ENCODE measurements at places on chromosomes 2 and 18.

GRCh38 chr2:224837066-224837465 is 120.9 kb upstream of the CCDC195 start:
- DNase-seq: no peak

DNA sequence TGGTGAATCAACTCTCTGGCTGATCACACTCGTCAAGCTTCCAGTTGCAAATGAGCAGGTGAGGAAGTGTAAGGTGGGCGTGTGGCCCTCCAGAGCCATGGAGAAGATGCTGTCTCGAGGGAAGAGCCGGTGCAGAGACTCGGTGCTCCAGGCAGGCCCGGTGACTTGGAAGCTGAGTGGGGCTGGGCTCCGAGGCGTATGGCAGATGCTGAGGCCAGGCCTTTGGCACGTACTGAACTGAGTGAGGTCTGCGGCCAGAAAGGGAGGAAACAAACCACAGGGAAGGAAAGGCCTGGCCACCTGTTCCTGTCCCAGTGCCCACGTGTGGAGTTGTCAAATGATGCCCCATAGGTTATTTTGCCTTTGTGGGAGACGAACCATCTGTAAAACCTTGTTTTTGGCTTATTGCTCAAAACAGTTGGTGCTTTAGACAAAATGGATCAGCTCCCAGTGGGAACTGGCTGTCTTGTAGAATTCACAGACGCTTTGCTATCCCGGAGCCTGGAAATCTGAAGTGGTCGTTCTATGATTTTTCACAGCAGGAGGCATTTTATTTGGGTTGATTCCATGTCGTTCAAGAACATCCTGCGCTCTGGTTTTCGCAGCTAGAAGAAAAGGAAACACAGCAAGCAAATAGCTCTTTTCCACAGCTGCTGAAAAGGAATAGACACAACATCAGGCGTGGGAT is 117.5 kb upstream of the TMEM18 start:
- no peak for DNase-seq

DNA sequence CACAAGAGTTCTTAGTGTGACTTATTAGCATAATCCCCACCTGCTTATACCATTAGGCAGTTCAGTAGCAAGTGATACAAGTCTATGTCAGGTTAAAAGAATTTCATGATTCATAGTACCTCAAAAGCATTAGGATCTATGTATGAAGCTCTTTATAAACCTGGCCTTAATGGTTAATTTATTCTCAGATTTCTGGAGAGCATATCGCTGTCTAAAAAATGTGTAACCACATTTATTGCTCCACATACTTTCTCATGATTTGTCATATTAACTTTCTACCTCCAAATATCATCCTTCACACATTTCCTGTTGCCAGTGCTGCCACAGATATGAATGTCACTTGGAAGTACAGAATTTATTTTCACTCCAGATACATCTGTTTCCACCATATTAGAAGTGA is 332.8 kb upstream of the MAP2 start:
- no peak for DNase-seq

GRCh38 chr18:12886498-12887126 is 2.6 kb upstream of the PTPN2 start:
- DNase-seq: peak; percentile 58

DNA sequence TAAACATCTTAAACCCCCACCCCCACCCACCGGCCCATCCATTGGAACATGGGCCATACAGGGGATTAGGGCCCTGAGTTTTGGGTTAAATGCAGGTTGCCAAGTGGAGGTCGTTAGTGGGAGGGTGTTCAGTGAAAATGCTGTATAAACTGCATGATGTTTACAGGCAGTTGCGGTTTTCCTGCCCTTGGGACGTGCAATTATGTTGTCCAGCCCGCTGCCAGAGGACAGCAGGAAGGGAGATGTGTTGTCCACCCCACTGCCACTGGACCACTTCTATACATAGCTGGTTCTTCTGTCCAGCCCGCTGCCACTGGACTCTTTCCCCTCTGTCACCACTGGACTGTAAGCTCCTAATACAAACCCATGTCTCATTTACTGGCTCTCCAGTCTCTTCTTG is 2.7 kb upstream of the LAPTM4A start:
- DNase-seq: no peak

- peak; percentile 24 for DNase-seq
Measured at GRCh38 chr18:36075862-36076587, 8.7 kb upstream of the RPRD1A start.

GRCh38 chr2:28434600-28434989 is 41.9 kb downstream of the FOSL2 start:
- DNase-seq: no peak

DNA sequence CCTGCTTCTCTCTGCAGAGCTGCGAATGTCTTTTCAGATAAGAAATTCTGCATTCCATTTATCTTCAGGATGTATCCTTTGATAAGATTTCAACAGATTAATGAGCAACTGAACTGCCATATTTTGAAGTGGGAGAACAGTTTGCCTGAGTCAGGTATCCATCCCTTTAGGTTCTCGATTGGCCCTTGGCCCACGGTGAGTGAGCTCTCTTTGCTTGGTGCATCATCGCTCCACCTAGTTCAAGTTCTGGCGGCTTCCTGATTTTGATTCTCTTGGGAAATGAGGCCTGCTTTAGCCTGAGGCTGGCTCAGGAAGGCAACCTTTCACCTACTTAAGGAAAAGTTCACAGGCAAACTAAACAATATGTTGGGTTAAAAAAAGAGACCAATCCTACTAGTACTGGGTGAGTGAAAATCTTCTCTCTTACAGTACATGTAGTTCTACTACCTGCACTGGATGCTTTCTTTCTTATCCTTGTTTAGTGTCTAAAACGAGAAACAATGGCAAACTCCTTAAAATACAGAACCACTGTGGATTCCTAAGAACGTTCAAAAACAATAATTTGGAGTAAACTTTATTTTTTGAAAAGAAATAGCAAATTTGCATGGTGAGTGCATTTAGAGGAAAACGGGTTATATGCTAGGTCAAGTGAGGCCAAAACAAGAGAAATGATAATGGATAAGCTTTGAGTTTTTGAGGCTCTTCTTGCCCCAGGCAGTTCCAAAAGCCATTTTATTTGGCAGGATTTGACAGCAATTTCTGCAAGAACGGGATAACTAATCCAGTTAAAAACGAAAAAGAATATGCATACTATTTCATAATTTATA is 837 bp upstream of the ACSL3 start:
- peak; percentile 67 for DNase-seq

DNA sequence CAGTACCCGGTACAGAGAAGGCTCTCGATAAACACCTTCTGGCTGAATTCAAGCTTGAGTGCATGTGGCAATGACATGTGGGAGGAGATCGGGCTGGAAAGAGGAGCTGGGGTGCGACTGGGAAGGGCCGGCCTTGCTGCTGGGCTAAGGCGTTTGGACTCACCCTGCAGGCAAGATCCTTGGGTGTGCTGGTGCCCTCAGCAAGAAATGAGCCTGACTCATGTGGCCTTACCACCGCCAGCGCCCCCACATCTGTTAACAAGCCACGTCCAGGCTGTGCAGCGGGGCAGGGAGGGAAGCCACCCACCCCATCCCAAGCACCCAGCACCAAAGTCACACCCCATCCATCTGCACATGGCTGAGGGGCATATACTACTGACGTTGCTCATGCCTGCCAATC is 1.3 kb downstream of the HS1BP3 start:
- DNase-seq: no peak

DNA sequence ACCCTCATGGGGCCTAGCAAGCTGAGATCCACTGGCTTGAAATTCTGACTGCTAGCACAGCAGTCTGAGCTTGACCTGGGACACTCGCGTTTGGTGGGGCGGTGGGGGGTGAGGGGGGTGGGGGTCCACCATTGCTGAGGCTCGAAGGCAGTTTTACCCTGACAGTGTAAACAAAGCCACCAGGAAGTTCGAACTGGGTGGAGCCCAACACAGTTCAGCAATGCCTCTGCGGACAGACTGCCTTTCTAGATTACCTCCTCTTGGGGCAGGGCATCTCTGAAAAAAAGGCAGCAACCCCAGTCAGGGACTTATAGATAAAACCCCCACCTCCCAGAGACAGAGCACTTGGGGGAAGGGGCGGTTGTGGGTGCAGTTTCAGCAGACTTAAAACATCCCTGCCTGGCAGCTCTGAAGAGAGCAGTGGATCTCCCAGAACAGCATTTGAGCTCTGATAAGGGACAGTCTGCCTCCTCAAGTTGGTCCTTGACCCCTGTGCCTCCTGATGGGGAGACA is 149.7 kb upstream of the TANK start:
- DNase-seq: no peak

DNA sequence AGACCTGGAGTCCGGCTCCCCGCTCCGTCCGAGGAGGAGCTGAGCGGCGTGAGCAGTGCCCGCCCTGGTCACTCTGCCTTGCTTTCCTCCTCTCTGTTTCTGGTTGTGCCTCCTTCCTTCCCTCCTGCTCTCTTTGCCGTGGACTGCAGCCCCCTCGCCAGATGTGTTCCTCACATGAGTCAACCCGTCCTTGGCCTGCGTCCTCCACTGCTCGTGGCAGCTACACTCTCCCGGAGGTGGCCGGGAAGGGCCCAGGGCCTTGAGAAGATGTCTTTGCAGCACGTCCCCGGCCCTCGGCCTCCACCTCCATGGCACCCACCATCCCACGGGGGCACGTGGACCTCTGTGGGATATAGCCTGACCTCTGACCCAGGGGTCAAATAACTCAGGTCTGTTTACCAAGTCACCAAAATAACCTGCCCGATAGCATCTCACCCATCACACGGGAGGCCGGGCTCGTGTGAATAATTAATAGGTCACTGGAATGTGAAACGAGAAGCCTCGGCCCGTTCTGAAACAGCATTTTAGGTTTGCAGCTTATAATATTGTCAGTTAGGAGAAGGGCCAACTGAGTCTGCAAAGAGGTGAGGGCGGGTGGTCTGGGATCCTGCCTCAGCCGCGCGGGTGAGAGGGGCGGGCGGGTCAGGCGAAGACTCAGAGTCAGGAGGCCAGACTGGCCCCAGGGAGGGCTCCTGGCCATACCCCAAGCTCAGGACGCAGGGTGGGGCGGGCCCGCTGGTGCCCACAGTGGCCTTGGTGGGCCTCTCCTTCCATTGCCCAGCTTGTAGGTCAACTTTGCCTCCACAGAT is 42.6 kb downstream of the NFATC1 start:
- no peak for DNase-seq

- DNase-seq: no peak
Measured at GRCh38 chr2:127829845-127830246, 18.9 kb upstream of the WDR33 start.

DNA sequence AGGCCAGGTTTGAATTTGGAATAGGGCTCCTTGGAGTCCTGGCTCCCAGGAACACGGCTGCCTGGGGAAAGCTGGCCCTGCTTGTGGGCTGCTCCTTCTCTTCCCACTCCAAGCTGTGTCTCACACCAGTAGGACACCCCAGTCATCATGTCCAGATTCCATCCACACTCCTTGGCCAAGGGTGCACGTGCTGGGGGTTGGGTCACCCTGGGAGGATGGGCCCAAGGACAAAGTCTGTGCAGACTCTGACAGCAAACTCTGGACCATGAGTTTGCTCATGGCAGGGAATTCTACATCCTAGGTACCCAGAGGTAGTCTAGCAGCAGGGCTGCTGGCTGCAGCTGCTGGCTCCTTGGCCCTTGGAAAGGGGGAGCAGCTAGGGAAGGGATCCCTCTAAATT is 102.4 kb upstream of the EPAS1 start:
- DNase-seq: no peak

GRCh38 chr2:183172220-183172887 is 48.1 kb downstream of the NUP35 start:
- peak; percentile 4 for DNase-seq

GRCh38 chr2:186641132-186641806 is 51.4 kb downstream of the ITGAV start:
- DNase-seq: no peak

- no peak for DNase-seq
Measured at GRCh38 chr2:161571051-161571429, 53.2 kb upstream of the SLC4A10 start.

- DNase-seq: peak; percentile 42
Measured at GRCh38 chr2:152247337-152247695, 71.8 kb upstream of the STAM2 start.

DNA sequence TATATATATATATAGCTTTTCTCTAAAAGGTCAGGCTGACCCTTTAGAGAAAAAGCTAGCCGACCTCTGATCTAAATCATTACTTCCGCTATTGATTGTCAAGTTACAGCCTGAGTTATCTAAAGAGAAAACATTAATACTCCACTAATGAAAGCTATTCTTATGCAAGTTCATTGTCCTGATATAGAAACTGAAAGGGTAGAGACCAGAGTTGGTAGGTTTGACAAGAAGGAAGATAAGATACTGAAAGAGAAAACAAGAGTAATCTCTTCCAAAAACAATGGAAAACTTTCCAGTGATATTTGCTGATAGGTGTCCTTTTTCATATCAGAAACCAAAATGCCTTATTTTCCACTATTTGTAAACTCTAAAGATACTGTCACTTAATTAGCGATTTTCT is 62.8 kb upstream of the SLC39A10 start:
- no peak for DNase-seq

- DNase-seq: no peak
Measured at GRCh38 chr2:216670266-216671080, 24.9 kb downstream of the IGFBP5 start.

- no peak for DNase-seq
Measured at GRCh38 chr18:76384861-76385680, 110.0 kb downstream of the ZNF516 start.

- no peak for DNase-seq
Measured at GRCh38 chr2:231425291-231425810, 29.8 kb downstream of the B3GNT7 start.

- no peak for DNase-seq
Measured at GRCh38 chr2:14621114-14621513, 11.4 kb upstream of the LRATD1 start.

DNA sequence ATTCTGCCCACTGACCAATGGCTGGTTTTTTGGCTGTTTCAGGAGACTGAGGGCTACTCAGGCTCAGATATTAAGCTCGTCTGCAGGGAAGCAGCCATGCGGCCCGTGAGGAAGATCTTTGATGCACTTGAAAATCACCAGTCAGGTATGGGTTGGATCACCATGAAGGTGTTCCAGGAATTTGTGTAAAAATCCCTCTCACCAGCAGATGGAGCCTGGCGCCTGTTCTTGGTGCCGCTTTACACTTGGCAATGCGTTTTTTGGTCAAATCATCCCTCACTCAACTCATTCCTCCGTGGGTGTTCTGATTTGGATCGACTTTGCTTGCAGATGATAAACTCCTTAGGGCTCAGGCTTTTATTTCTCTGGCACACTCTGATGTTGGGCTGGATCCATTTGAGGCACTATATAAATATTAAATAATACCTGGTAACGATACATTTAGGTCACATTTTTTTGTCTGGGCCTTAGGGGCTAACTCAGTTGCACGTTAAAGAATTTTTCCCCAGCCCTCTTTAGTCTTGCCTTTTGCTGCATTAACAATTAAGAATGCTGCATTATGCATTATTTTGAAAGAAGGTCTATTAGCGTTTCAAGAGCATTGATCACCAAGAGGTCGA is 50.0 kb downstream of the HDHD2 start:
- peak; percentile 66 for DNase-seq

Data from SK-MEL-5 (cell line).